Sciatic nerve (tissue), 2 donors: ENCODE measurements at places on chromosomes 2 and 18. TPM values are rescaled to one million over a fixed set of nuclear protein-coding genes. Genes with fewer than 3 reads are reported as not detected.

SP140 gene
- 4.4 TPM for total RNA-seq

DNA sequence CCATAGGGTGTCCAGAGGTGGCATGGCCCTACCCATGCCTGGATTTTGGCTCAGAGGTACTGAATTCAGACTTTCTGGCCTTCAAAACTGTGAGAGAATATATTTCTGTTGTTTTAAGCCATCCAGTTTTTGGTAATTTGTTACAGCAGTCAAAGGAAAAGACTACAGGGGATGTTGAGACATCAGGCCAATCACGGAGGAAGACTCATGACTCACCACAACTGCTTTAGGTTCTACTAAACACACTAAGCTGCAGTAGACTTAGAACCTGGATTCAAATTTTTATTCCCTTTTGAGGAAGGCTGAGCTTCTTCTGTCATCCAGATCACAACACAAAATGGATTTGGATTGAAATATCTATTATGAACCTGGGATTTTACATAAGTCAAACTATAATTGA, 12.0 kb upstream of the C2orf66 start:
- DNase-seq = no peak

DNA sequence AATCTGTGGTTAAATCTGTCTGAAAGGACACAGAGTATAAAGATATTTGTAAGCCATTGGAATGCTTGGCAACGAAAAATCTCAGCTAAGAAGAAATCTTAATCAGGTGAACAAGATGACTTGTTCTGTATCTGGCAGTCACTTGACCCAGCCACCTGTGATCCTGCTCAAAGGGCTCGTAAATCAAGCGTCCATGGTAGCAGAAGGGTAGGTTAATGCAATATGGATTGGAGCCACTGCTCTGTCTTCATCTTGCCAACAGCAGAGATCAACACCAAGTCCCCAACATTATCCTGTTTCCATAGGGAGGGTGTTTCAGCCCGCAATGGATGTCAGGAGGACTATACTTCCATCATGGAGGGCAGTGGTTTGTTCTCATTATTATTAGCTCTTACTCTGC, 378.4 kb downstream of the CDH7 start:
- DNase-seq = no peak

ANO7 gene
- total RNA-seq = 3.8 TPM

MORN2 gene
- 13.0 TPM for total RNA-seq

GRCh38 chr2:220509966-220510365, 882.5 kb downstream of the SLC4A3 start:
- DNase-seq = no peak

GRCh38 chr2:215218587-215219577, 80.5 kb upstream of the ABCA12 start:
- DNase-seq = no peak

DNA sequence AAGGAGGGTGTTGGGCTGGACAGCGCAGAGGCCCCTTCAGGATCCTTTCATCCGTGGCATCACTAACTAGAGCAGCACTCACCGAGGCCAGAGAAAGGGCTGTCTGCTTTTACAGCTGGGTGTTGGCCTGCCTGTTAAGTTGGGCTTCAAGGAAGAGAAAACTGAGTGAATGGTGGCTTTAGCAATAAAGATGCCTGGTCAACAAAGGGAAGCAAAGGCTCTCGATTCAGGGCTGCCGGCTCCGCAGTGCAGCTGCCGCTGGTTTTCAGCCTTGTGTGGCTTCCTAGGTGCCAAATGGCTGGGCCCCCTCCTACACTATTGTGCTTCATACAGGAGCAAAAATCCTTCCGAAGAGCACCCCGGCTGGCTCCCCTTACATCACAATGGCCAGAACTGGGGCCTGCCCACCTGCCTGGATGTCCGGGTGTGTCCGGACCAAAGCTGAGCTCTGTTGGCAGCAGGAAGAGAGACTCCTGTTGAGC, 61.0 kb upstream of the GPR45 start:
- DNase-seq = no peak

RGPD5 gene
- total RNA-seq = 134 TPM

DNA sequence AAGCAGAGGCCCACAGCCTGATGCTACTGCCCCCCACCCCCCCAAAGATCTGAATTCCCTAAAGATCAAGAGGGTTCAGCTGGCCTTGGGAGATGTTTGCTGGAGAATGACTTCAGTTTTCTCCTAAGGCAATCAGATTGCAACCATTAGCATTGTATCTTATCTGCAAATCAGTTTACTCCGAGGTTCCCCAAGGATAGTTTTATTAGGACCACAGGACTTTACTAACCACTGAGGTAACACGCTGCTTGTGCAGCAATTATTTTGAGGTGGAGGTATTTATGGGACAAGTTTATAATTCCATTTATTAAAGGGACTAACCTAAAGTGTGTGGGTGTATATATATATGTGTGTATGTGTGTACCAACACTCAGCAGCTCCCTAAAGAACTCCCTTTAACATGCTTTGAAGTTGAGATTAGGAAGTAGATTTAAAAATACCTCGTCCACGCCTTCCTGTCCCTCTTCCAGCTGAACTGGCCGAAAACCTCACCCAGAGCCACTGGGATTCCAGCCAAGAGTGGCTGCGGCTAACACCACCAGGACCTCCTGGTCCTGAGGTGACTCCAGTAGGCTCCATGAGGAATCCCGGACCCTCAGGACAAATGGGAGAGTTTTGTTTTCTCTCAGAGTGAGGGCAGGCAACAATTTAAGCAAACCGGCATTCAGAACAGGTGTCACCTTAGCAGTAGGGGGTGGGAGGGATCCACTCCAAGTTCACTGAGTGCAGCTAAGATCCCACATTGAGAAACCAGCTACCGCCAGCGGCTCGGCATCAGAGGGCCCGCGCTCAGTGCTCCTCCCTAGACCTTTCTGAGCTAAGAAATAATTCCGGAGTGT, 3.0 kb upstream of the DLX1 start:
- no peak for DNase-seq

EIF5B gene
- 41.0 TPM for total RNA-seq

DNA sequence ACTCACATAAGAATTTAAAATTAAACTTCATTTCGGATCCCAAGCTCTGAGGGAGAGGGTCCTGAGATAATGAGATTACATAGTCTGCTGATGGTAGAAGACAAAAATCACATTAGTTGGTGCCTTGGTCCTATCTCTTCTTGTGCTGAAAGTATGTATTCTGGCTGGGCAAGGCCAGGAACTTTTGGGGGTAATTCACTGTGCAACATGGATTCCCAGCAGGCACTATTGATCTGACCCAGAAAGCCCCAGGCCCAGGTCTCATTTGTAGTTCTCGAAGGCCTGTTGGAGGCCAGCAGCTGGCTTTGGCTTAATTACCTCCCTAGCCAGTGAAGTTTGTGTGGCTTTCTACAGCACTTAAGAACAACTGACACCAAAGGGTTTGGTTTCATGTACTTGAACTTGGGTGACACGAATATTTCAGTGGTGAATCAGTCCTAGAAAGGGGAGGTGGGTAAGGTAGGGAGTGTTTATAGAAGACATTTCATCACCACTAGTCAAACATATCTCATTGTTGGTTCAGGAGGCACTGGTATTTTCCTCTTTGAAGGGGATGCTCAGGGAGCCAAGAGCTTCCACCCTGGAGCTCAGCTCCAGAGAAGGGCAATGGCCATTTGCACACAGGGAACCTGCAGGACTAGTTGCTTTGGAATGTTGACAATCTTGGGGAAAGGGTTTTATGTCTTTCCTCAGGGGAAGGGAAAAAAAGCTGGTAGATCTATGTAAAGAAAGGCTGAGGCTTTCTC, 217.8 kb downstream of the OSR1 start:
- no peak for DNase-seq

DNA sequence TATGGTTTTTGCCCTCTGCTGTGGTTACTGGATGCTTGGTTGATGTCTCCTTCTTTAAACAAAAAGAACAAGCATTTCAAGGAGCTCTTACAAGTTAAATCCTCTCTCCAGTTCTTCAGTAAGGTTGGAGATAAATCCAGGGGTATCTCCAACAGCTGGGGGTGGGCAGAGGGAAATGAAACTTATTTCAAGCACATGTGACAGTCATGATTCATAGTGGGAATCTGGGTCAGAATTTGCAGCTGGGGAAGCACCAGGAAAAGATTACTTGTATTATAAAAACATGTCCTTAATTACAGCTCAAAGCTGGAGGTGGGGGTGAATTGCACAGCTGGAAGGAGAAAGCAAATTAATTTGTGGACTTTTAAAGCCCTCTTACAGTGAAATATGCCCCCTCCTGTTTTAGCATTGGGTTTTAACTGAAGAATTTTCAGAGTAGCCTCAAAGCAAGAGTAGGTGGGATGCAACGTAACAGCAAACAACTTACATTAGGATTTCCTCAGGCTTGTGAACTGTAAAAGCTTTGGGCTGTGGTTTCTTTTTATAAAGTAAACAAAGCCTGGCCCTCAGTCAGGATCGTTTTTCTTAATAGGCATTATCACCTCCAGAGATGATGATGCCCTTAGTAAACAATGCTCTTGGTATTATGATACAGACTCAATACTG, 596.4 kb downstream of the NYAP2 start:
- no peak for DNase-seq

VSNL1 gene
- total RNA-seq = 0.67 TPM

DNA sequence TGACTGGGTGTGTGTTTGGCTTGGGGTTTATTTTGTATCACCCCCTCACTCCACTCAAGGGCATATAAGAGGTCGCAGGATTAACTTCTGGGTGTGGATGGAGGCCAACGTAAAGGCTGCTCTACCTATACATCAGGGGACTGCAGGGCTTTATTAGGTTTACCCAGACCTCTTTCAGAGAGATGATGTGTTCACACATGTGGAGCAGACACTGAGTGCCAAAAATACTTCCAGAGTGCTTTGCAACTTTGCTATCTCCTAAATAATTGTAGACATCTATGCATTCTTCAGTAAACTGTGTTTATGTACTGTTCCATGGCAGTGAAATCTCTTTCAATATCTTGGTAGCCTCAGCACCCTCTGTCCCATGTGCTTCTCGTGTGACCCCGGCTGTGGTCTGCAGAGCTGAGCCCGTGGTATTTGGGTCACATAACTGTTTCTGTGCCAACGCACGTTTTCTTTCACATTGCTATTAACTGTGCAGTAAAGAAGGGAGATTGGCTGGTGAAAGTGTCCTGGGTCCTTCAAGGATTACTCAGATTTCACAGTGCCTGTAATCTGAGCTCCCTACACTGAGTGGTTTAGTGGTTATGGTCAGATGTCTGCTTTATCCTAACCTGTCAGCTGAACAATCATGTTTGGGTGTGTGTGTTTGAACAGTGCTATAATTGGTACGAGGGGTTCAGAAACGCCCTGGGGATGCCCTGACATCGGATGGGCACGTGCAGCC, 208.1 kb downstream of the VAPA start:
- no peak for DNase-seq

- DNase-seq = no peak
Observed at GRCh38 chr2:214341646-214342045, 69.2 kb upstream of the VWC2L start.

KIF5C gene
- 62.7 TPM for total RNA-seq

DNA sequence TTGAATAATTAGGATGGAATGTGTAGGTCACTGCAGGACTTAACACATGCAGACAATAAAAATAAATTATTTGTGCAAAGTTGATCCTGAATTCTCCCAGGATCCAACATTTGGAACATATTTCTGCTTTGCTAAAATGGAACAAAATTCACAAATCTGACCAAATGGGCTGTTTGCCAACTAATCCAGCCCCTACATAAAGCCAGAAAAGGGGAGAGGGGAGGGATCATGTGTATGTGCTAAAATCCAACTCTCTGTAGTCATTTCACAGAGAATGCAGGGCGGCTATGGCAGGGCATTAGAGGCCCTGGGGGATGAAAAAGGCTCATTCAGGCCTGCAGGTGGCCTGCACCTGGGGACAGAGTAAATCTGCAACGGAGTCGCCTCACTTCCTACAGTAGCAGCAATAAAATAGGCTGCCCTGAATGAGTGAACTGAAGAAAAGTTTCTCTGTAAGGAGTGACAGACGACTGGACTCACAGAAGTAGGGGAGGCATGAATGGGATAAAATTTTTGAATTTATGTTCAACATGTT, 4.0 kb upstream of the ZFP36L2 start:
- DNase-seq = no peak

DNA sequence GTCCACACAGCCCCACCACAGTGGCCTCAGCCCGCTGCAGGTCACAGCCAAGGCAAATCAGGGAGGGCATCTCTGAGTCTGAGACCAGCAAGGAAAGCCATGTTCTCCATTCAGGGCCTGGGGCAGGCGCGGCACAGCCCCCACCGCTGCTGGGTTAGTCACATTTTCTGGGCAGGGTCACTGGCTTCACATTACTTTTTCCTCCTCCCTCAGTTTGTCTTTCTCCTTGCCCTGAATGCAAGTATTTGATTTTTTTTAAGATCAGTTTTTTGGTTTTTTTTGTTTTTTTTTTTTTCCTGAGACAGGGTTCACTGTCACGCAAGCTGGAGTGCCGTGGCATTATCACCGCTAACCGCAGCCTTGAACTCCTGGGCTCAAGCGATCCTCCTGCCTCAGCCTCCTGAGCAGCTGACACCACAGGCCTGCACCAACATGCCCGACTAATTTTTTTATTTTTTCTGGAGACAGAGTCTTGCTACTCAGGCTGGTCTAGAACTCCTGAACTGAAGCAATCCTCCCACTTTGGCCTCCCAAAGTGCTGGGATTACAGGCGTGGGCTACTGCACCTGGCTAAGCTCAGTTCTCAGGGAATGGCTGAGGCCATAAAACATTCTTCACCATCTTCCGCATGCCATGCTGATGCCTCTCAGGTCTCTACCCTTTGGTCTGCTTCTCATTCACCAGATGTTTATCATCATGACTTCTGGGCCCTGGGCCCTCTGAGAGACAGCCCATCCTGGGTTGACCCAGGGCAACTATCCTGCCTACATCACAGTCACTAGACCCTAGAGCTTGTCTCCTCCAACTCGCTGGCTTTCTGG, 628 bp upstream of the CAPG start:
- no peak for DNase-seq

DNA sequence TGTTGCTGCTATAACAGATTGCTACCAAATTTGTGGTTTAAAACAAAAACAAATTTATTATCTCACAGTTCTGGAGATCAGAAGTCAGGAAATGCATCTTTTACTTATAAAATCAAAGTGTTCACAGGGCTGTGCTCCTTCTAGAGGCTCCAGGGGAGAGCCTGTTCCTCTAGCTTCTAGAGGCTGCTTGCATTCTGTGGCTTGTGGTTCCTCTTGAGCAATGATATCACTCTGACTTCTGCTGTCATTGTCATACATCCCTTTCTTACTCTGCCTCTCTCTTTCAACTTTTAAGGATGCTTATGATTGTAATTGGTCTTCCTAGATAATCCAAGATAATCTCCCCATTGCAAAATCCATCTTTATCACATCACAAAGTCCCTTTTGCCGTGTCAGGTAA, 6.1 kb upstream of the DCC start:
- DNase-seq = no peak
